ENCODE measurements at places on chromosomes 6 and 20.

GRCh38 chr20:60591172-60591799 is 633.1 kb downstream of the CDH26 start:
- DNase-seq, result no peak

GRCh38 chr6:118080547-118080946 is 173.5 kb downstream of the SLC35F1 start:
- DNase-seq, result no peak

DNA sequence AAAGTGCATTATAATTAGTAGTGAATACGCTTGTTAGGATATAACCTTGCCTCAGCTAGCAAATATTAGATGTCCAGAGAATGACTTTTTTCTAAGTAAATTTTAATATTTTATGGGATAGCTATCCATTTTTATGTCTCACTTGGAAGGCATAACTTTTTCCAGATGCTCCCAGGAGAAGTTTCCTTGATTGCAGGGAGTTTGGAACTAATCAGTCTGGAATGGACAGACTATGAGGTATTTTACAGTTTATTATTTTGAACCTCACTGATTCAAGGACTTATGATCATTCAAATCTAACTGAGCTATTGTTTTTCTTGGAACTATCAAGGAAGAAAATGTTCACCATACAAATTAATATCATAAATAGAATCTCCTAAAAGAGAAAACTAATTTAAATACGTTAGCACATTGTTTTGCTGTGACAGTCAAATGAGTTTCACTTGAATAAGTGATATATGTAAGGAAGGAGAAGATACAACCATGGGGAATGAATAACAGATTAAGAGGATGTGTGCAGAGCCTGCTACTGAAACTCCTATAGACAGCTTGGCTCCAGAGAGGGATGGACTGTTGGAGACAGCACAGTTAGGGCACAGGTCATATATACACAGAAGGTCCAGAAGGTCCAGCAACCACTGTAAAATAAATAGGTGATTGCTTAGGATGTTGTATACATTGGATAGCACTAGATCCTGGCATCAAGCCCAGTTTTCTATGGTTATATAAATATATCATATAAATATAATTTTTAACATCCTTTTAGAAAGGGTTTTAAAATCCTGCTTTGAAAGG is 20.6 kb upstream of the LCA5 start:
- DNase-seq, result no peak

DNA sequence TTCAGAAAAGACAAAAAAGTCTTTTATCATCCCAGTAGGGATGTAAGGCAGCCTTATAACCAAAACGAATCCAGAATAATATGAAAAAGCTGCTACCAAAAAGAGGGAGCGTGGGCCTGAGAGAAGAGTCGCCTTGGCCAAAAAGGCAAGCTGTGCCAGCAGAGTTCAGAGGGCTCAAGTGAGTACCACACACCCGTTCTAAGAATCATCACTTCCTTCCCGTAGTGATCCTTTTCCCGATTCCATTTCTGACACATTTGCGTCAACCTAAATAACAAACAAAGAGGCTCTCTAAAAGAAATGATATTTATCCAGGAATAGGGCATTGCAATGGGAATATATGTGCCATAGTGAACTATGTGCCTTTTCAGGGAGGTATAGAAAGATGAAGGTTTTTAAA is 3.8 kb upstream of the TMEM181 start:
- no peak for DNase-seq

DNA sequence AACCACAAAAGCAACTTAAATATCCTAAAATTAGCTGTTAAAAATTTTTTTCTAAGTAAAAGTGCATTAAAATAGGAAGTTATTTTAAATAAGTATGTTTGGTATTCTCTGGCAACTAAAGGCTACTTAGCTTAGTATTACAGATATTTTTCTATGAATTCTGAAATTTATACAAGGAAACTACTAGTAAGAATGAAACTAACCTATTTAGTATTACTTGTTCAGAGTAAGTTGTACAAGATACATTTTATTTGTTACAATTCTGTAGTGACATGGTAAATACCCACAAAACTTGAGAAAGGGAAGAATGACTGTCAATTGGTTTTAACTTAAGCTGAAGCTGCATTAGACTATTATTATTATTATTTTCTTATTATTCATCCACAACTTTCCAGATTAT is 6.5 kb downstream of the PHIP start:
- no peak for DNase-seq

DNA sequence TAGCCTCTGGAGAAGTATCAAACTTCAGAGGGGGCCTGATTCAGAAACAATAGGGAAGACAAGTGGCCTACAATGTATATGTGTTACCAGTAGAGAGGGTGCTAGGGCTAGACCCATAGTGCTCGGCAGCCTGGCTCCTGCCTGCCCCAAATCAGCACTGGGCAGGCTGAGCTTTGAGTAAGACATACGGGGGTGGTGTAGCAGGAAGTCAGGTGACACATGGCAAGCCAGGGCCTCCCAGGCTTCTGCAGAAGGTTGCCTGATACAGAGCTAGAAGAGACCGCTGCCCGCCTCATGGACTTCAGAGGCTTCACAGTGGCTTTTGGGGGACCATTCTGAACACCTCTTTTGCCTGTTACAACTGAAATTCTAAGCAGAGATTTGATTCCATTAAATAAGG is 43.4 kb downstream of the RALY start:
- no peak for DNase-seq

DNA sequence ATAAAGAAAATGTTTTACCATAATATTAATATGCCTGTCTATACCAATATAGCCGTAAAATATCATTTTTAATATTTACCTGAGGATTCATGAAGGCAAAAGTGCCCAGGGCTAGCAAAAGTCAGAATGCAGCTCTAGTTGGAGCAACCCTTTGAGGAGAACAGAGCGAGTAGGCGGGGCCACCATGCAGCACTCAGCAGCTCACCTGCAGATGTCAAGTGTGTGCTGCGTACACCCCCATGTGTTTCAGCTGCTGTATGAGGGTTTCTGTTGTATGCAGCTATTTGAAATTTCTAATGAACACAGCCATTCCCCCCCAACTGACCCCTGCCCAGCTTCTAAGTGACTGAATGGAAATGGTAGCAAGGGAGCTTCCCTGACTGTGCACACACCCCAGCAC is 508.0 kb downstream of the QKI start:
- no peak for DNase-seq

GRCh38 chr20:53539516-53539915 is 54.1 kb downstream of the ZNF217 start:
- no peak for DNase-seq

GRCh38 chr6:56040889-56041301 is 165.5 kb upstream of the BMP5 start:
- DNase-seq, result no peak

- no peak for DNase-seq
Measured at GRCh38 chr6:13220266-13220665, 108.1 kb downstream of the TBC1D7 start.

- DNase-seq, result no peak
Measured at GRCh38 chr6:10478187-10479040, 42.7 kb upstream of the GCNT2 start.

GRCh38 chr6:165010556-165011535 is 298.6 kb downstream of the C6orf118 start:
- no peak for DNase-seq

DNA sequence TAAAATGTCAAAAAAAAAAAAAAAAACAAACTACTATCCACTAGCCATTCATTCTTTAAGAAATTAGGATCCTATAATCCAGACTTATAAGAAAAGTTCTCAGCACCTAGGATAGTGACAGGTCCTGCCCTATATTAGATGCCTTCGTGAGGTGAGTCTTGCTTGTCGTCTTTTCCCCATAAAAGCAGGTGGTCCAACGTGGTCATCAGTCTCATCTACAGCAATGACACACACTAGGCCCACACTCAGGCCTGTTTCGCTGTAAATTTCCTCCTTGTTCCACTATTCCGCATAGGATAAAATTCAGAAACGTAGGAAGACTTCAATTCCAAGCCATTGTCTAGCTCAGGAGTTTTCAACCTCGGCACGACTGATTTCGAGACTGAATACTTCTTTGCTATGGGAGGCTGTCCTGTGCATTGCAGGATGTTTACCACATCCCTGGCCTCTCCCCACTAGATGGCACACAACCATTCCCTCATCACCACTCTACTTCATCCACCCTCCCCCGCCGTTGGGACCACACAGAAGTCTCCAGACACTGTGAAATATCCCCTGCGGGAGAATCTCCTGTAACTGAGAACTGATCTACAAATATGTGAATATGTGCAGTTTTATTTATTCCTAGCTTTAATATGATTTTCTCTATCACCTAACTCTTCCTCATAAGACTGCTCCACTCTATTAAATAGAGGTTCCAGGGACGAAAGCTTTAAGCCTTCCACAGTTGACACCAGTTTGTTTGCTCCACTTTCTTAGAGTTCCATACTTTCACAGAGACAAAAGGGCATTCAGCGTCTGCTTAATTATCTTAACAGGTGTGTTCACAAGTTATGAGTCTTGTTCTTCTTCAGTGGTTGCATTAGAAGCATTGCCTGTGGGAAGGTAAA is 346.3 kb downstream of the BMP2 start:
- peak; percentile 10 for DNase-seq

GRCh38 chr6:168221000-168221399 is 98.6 kb downstream of the DACT2 start:
- DNase-seq, result no peak

DNA sequence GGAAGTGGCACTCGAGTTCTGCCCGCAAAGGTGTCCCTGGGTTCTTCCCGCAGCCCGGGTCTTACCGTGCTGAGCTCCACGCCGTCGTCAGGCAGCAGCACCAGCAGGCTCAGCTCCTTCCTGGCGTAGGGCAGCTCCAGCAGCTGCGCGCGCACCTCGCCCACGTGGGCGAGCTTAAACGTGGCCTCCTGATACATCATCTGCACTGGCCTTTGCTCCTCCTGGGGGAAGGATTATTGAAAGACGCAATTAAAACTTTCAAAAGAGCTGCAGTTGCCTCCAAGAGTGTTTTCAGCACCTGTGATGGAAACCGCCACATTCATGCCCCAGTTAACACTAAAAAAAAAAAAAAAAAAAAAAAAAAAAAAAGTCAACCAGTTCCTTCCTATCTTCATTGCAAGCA is 11.3 kb downstream of the SERPINB9 start:
- DNase-seq, result no peak

GRCh38 chr6:127464161-127464880 is 5.1 kb upstream of the KIAA0408 start:
- DNase-seq, result no peak

DNA sequence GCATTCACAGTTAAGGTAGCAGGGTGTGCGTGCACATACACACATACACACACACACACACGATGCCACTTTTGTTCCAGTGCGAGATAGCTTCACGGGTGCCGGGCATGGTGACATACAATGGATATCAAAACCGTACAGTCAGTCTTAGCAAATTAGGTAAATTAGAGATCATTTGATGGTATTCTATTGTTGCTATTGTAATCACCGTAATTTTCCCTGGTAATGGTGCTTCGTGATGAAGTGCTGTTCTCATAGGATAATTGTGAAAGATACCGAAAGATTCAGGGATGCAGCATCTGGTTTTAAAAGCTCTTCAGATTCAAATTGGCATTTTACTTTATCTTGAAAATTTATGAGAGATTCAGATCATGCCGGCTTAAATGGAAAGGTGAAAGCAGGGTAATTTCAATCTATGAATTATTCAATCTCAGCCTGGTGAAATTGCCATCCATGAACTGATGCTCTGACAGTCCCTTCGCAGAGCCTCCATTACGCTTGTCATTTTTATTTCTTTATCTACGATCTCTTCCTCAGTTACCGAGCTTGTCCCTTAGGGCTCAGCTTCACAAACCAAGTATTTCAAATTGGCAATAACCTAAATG is 71.3 kb upstream of the SOX4 start:
- no peak for DNase-seq

DNA sequence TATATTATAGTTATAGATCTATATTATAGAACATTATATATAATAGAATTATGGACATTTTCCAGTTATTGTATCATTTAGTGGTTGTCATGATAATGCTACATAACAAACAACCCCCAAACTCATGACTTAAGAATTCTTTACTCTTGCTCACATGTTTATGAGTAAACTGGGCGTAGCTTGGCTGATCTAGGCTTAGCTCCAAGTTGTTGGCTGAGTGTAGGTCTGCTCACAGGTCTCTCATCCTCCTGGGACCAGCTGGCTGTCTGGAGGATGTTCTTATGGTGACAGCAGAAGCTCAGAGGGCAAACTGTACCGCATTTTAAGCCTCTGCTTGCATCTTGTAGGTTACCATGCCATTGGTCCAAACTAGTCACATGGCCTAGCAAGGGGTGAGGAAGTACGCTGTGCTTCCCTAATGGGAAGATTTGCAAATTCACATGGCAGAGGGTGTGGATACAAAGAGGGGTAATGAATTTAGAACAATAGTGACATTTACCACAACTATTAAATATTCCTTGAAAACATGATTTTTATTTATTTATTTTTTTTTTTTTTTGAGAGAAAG is 34.2 kb downstream of the ARHGAP40 start:
- no peak for DNase-seq

- DNase-seq, result no peak
Measured at GRCh38 chr6:23522792-23523547, 603.0 kb upstream of the NRSN1 start.

DNA sequence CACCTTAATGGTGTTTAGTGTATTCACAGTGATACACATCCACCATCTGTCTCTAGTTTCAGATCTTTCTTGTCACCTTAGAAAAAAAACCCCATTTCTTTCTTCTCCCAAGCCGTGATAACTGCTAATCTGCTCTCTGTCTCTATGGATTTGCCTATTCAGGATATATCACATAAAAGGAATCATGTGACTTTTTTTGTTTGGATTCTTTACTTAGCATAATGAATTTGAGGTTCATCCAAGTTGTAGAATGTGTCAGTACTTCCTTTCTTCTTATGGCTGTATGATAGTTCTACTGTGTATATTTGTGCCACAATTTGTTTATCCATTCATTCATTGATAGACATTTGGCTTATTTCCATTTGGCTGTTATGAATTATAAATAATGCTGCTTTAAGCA is 57.1 kb downstream of the ITCH start:
- DNase-seq, result no peak

- no peak for DNase-seq
Measured at GRCh38 chr6:125251516-125252220, 50.1 kb downstream of the HDDC2 start.

DNA sequence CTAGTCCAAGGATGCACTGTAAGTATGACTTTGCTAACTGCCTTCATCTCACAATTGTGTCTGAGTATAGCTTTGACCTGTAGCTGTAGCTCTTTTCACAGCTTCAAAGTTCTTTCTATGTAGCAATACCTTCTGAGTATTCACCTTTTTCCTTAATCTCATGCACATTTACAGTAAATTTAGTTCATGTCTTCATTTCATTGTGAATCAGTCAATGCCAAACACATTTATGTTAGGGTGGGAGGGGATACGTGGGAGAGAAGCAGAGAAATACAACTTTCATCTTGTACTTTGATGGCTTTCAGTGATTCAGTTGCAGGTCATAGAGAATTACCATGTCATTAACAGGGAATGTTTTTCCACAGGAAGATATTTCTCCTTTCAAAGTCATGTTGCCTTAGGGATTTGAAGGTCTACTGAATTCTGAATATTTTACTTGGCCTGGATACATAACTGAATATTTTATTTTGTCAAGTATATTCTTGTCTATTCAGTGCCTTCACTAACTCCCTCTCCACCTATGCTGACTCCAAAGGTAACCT is 119.2 kb downstream of the TINAG start:
- no peak for DNase-seq
